ENCODE measurements at places on chromosomes 7 and 10. TPM values are rescaled to one million over a fixed set of nuclear protein-coding genes. Genes with fewer than 3 reads are reported as not detected.

Gene DGKB
- total RNA-seq = not detected

Gene MCMBP
- total RNA-seq = 29.0 TPM

Gene BBIP1
- 2.0 TPM for total RNA-seq

Gene GSTK1
- total RNA-seq = 109 TPM

Gene OPN4
- not detected for total RNA-seq

Gene FBXO24
- 1.8 TPM for total RNA-seq

Gene CTAGE15
- total RNA-seq = 2.0 TPM

Gene SKIDA1
- 0.78 TPM for total RNA-seq

GRCh38 chr7:12127455-12127854 lies 83.6 kb upstream of the TMEM106B start:
- H3K27me3 ChIP-seq = no peaks in the 10 kb centered on the region
- H3K27ac ChIP-seq = no peak overlapping the region
- no peaks in the 10 kb centered on the region for H3K36me3 ChIP-seq

GRCh38 chr10:52635651-52636050 lies 136.9 kb downstream of the MBL2 start:
- H3K27ac ChIP-seq = no peak overlapping the region
- no peak overlapping the region for H3K4me3 ChIP-seq
- DNase-seq = no peak
- no peaks in the 10 kb centered on the region for H3K36me3 ChIP-seq
- H3K4me1 ChIP-seq = no peaks in the 10 kb centered on the region
- H3K27me3 ChIP-seq = no peaks in the 10 kb centered on the region

- no peak for DNase-seq
- no peaks in the 10 kb centered on the region for H3K36me3 ChIP-seq
- no peak overlapping the region for H3K27ac ChIP-seq
- H3K4me1 ChIP-seq = no peaks in the 10 kb centered on the region
- H3K27me3 ChIP-seq = no peaks in the 10 kb centered on the region
Measured at GRCh38 chr7:26670290-26670689, 194.1 kb downstream of the SKAP2 start.

DNA sequence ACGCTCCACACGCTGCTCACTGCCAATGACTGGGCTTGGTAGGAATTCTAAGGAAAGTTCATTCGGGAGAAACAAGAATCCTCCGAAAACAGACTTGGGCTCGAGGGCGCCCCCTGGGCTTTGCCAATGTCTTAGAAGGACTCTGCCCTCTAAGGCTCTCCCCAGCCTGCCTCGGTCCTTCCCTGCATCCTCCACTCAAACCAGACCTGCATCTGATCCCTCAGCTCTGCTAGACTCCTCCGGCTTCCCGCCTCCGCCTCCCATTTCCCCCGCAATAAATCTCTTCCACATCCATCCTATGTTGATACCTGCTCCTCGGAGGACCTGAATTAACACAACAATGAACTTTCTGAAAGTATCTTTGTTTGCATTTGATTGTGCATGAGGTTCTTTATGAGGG lies 177.6 kb downstream of the PLPP4 start:
- H3K36me3 ChIP-seq = no peaks in the 10 kb centered on the region
- H3K4me3 ChIP-seq = no peak overlapping the region

DNA sequence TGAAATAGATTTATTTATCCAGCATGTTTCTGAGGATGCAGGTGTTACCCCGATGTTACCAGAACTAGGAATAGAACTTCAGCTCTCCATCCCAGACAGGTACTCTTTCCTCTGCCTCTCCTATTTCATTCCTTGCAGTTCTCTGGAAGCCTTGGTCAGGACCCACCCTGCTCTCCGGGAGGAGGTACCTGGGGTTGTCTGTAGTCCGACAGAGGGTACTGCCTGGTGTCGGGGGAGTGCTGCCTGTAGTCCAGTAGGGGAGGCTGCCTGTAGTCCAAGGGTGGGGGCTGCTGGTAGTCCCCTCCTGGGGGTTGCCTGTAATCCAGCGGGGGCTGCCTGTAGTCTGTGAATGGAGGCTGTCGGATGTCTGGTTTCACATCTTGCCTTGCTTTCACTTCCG lies 328.4 kb downstream of the PHTF2 start:
- no peak overlapping the region for H3K4me3 ChIP-seq
- H3K36me3 ChIP-seq = no peaks in the 10 kb centered on the region
- H3K4me1 ChIP-seq = no peaks in the 10 kb centered on the region
- no peak for DNase-seq

DNA sequence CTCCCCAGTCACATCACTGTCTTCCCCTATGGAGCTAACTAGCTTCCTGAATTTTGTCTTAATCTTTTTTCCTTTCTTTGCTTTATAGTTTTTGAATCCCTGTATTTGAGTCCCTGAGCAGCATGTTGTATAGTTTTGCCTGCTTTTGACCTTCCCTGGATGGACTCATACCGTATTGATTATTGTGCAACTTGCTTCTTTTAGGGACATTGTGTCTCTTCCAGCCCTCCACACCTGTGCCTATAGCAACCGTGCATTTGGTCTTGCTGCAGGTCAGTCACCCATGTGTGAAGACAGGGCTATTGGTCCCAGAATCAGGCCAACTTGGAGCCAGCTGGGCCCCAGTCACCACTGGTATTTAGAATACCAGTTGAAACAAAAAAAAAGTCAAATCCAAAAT lies 158.9 kb upstream of the ADCY1 start:
- H3K27ac ChIP-seq = no peak overlapping the region
- no peaks in the 10 kb centered on the region for H3K4me1 ChIP-seq
- no peaks in the 10 kb centered on the region for H3K36me3 ChIP-seq
- H3K27me3 ChIP-seq = no peaks in the 10 kb centered on the region

DNA sequence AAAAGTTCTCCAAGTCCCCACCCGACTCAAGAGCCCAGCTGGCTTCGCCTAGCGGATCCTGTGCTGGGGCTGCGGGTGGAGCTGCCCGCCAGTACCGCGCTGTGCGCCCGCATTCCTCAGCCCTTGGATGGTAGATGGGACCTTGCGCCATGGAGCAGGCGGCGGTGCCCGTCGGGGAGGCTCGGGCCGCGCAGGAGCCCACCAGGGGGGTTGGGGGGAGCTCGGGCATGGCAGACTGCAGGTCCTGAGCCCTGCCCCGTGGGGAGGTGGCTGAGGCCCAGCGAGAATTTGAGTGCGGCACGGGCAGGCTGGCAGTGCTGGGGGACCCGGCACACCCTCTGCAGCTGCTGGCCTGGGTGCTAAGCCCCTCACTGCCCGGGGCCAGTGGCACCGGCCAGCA lies 57.0 kb downstream of the TBC1D12 start:
- DNase-seq = no peak
- no peak overlapping the region for H3K27ac ChIP-seq
- H3K27me3 ChIP-seq = no peaks in the 10 kb centered on the region
- no peaks in the 10 kb centered on the region for H3K36me3 ChIP-seq
- H3K4me1 ChIP-seq = no peaks in the 10 kb centered on the region
- H3K4me3 ChIP-seq = no peak overlapping the region

GRCh38 chr7:39269034-39269433 lies 291.3 kb downstream of the POU6F2 start:
- H3K4me1 ChIP-seq = peaks cover 3% of the 10 kb centered on the region
- DNase-seq = no peak
- H3K36me3 ChIP-seq = no peaks in the 10 kb centered on the region
- no peak overlapping the region for H3K27ac ChIP-seq
- H3K27me3 ChIP-seq = no peaks in the 10 kb centered on the region

- peak overlapping the region; percentile 66 for H3K27ac ChIP-seq
- peaks cover 10% of the 10 kb centered on the region for H3K4me1 ChIP-seq
- DNase-seq = peak; percentile 75
- H3K36me3 ChIP-seq = no peaks in the 10 kb centered on the region
- H3K27me3 ChIP-seq = no peaks in the 10 kb centered on the region
Measured at GRCh38 chr7:44912775-44913347, 27.5 kb upstream of the PURB start.

- no peak overlapping the region for H3K27ac ChIP-seq
- H3K27me3 ChIP-seq = no peaks in the 10 kb centered on the region
- H3K4me3 ChIP-seq = no peak overlapping the region
- no peaks in the 10 kb centered on the region for H3K36me3 ChIP-seq
Measured at GRCh38 chr10:57535306-57535705, 732.4 kb downstream of the IPMK start.

DNA sequence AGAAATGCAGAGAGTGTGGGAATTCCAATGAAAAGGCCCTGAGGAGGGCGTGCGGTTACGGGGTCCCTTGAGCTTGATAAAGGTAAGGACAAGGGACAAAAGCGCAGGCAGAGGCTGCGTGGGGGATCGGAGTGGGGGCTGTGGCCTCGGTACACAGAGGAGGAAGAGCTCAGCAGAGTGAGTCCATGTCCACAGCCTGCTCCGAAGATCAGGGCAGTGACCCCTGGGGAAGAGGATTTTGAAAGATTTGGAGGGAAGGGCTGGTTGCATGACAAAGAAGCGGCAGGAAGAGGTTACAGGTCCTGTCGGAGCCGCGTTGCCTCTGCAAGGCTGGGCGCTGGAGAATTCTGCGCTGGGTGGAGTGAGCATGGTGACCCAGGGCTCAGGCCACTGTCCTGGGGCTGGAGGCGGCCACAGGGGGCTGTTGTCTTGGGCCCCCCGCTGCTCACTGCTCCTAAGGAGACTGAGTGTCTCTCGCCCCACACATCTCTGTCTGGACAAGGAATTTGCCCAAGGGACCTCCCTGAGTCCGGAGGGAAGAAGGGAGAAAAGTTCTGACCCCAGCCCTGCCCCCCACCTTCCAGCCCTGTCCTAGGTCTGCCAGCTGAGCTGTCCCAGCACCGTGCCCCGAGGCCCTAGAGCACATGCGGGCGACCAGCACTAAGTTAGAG lies 69.8 kb upstream of the INSIG1 start:
- DNase-seq = no peak
- H3K4me1 ChIP-seq = peaks cover 48% of the 10 kb centered on the region
- H3K27ac ChIP-seq = peak overlapping the region; percentile 86
- no peak overlapping the region for H3K4me3 ChIP-seq

GRCh38 chr7:77327932-77328628 lies 88.1 kb downstream of the GSAP start:
- H3K27ac ChIP-seq = no peak overlapping the region
- no peaks in the 10 kb centered on the region for H3K27me3 ChIP-seq
- no peak for DNase-seq
- no peaks in the 10 kb centered on the region for H3K36me3 ChIP-seq

DNA sequence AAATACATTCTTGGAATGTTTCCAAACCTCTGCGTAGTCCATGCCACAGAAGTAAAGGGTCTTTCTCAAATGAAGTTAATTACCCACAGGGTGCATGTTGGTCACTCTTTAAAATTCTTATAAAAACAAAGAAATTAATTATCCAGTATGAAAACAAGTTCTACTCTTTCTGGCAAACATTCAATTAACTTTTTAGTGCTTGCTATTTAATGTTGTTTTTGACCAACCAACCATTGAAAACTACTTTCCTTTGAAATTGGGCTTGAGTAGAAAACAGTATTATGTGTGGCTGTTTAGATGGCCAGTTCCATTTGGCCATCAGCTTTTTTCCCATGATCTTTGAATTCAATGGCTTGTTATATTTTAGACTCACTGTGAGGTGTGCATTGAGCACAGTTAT lies 83.0 kb downstream of the TAF3 start:
- H3K36me3 ChIP-seq = no peaks in the 10 kb centered on the region
- H3K4me1 ChIP-seq = peaks cover 8% of the 10 kb centered on the region
- no peak overlapping the region for H3K4me3 ChIP-seq
- no peak overlapping the region for H3K27ac ChIP-seq
